ENCODE measurements at places on chromosomes 1 and 21.

- DNase-seq = no peak
Observed at GRCh38 chr1:245241526-245242130, 86.8 kb downstream of the KIF26B start.

- DNase-seq = no peak
Observed at GRCh38 chr1:224897529-224898327, 31.7 kb upstream of the DNAH14 start.

- no peak for DNase-seq
Observed at GRCh38 chr1:179883745-179884138, 1.7 kb downstream of the TOR1AIP1 start.

- DNase-seq = no peak
Observed at GRCh38 chr1:91968334-91968733, 19.1 kb downstream of the BRDT start.

- DNase-seq = no peak
Observed at GRCh38 chr1:167638064-167638463, 8.0 kb downstream of the RCSD1 start.

- DNase-seq = no peak
Observed at GRCh38 chr1:168795681-168796080, 66.7 kb upstream of the DPT start.

DNA sequence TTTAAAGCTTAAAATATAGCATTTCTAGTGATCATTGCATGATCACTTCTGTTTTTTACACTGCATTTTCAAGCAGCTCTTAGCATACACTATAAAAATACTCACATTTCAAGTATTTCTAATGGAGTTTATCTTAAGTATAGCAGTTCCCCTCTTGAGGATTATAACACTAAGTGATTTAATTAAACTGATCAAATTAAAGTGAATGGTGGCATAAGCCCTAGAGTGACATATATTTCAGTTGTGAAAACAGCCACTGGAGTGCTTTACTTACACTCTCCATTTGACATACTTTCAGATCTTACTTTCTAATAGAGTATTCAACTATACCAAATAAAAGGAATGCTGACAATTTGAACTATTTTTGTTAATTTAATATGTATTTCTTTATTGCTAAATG, 623.3 kb upstream of the TMPRSS15 start:
- DNase-seq = no peak

Data from SK-N-SH (cell line).